ENCODE measurements at places on chromosomes 1 and 21.

GRCh38 chr1:164748253-164748899, 189.4 kb downstream of the PBX1 start:
- DNase-seq = peak; percentile 74

- DNase-seq = no peak
These were observed 42.6 kb downstream of the CFAP57 start for GRCh38 chr1:43214501-43215444.

- DNase-seq = no peak
These were observed 211.1 kb downstream of the PBX1 start for GRCh38 chr1:164770131-164770529.

GRCh38 chr1:244450597-244451538, 841 bp downstream of the ADSS2 start:
- DNase-seq = no peak

GRCh38 chr1:206575894-206576737, 36.1 kb downstream of the EIF2D start:
- no peak for DNase-seq

DNA sequence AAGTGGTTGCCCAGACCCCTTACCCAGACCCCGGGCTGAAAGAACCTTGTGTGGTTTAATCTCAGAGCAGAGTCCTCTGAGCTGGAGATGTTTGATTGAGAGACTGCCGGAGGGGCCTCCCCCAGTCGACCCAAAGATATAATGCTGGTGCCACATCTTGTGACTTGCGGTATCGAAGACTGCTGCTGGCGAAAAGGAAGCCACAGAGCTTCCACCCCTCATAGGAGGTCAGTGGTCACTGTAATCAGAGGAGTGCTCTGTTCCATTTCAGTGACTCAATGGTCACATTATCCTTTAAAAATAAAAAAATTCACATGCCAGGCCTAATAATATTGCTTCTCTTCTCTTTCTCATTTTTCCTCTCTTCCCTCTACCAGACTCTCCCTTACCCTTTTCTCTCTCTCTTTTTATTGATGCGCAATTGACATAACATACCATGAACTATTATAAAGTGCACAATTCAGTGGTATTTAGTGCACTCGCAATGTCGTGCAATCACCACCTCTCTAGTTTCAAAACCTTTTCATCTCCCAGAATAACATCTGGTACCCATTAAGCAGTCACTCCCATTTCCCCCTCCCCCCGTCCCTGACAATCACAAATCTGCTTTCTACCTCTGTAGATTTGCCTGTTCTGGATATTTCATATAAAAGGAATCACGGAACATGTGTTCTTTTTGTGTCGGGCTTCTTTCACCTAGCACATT, 52.6 kb upstream of the LYST start:
- no peak for DNase-seq

- DNase-seq = peak; percentile 95
These were observed 33.1 kb downstream of the KCNJ15 start for GRCh38 chr21:38289705-38290485.

GRCh38 chr1:230992100-230992774, 13.3 kb downstream of the ARV1 start:
- DNase-seq = no peak

DNA sequence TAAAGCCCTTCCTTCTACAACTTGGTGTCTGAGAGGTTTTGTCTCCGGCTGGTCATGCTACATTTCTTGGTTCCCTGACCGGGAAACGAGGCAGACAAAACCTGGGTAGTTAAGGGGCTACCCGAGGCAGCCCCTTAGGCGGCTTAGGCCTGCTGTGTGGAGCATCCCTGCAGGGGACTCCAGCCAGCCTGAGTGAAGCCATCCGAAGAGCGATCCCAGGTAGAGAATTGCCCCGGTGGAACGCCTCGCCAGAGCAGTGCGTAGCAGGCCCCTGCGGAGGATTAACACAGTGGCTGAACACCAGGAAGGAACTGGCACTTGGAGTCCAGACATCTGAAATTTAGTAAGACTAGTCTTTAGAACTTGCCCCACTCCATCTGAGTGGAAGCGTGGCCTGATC, 21.2 kb upstream of the MYOCOS start:
- no peak for DNase-seq

GRCh38 chr1:153800516-153800915, 25.3 kb downstream of the SLC27A3 start:
- no peak for DNase-seq

GRCh38 chr1:6105763-6106162, 60.1 kb downstream of the KCNAB2 start:
- no peak for DNase-seq

GRCh38 chr1:1189111-1189510, 15.4 kb downstream of the TTLL10 start:
- no peak for DNase-seq
